ENCODE measurements at places on chromosomes 2 and 18. TPM values are rescaled to one million over a fixed set of nuclear protein-coding genes. Genes with fewer than 3 reads are reported as not detected.

Gene IL1R2
- total RNA-seq = not detected

DNA sequence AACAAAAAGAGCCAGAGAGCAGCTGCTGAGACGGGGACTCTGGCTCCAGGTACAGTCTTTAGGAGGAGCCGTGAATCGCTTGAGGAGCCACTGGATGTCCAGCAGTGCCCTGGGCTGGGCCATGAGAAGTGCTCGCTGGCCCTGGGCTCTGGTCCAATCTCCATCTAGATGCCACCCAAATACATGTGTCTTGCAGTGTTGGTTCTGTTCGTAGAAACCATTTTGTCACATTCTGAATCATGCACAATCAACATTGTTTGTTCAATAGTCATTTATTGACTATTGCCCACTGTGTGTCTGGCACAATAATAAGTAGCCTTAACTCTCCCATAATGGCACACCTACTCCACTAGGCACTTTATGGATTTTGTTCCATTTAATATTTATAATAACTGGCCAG, 26.1 kb downstream of the TYMS start:
- no peak overlapping the region for H3K4me3 ChIP-seq
- no peak overlapping the region for H3K27ac ChIP-seq
- H3K4me1 ChIP-seq = peaks cover 5% of the 10 kb centered on the region
- H3K27me3 ChIP-seq = no peaks in the 10 kb centered on the region
- peaks cover 3% of the 10 kb centered on the region for H3K36me3 ChIP-seq
- no peak for DNase-seq

- H3K27ac ChIP-seq = no peak overlapping the region
- H3K36me3 ChIP-seq = no peaks in the 10 kb centered on the region
- H3K27me3 ChIP-seq = no peaks in the 10 kb centered on the region
- DNase-seq = no peak
These were observed 1420.3 kb upstream of the PIK3C3 start for GRCh38 chr18:40534723-40535122.

DNA sequence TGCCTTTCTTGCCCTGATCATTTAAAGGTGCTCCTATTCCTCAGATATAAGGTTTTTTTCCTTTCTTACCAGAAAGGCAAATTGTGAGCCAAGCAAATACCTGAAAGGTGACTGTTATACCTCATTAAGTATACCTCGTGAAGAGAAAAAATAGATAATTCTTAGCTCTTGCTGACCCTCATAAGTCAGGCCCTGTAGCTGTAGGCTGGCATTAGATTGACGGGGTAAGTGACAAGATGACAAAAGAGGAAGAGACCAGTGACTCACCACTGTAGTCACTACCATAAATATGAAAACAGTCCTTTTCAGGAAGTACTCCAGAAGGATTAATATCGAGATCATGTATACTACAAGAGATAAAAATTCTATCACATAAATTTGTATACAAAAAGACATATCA, 104.6 kb downstream of the PTPN4 start:
- H3K36me3 ChIP-seq = peaks cover 2% of the 10 kb centered on the region
- no peak overlapping the region for H3K27ac ChIP-seq
- peaks cover 4% of the 10 kb centered on the region for H3K4me1 ChIP-seq
- DNase-seq = no peak
- H3K27me3 ChIP-seq = no peaks in the 10 kb centered on the region

Gene ZBTB7C
- 0.11 TPM for total RNA-seq

All from osteocyte (in vitro differentiated cells).